ENCODE measurements at places on chromosomes 7 and 10.

DNA sequence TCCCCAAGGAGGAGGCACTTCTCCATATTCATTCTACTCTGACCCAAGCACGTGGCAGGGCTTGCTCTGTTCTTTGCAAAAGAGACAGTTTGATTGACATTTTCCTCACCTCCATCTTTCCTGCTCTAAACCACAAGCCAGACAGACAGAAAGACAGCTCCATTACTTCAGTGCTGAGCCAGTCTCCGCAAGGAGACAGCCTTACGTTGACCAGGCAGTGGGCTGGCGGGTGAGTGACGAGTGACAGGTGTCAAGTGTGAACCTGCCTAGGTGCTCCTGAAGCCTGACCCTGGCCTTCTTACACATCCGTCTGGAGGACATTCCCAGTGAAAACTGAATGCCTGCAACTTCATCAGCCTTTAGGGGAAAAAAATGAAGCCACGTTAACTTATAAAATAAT lies 314.6 kb downstream of the TNS3 start:
- peak; percentile 56 for DNase-seq

DNA sequence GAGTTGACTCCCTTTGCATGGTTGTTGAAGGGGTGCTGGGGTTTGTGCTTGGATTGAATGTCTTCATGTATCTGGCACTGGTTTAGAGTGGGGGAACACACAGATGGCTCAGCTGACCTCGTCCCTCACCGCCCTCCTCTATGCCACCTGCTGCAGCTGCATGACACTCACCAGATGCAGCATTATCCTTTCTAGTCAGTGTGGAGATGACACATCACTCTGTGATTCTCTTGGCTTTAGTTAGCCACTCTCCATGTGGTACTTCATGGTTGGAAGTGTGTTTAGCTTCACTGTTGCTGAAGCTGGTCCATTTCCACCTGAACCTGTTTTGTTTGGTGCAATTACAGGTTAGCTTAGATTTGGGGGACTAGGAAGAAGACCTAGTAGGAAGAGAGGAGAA lies 56.3 kb upstream of the BMPER start:
- DNase-seq: no peak

- no peak for DNase-seq
These were observed 67.3 kb upstream of the NPY start for GRCh38 chr7:24216576-24217125.

GRCh38 chr7:91398341-91398740 lies 134.1 kb downstream of the FZD1 start:
- DNase-seq: no peak

DNA sequence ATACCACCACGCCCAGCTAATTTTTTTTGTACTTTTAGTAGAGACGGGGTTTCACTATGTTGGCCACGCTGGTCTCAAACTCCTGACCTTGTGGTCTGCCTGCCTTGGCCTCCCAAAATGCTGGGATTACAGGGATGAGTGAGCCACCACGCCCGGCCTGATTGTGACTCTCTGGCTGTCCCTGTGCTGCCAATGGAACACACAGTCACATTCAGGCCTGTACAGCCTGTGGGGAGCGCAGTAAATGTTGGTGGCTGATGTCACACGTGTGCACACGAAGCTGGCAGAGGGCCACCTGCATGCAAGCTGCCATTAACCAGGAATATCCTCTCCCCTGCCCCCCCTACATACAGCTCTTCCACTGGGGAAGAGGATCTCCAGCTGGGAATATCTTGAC lies 22.1 kb downstream of the POLL start:
- DNase-seq: no peak

DNA sequence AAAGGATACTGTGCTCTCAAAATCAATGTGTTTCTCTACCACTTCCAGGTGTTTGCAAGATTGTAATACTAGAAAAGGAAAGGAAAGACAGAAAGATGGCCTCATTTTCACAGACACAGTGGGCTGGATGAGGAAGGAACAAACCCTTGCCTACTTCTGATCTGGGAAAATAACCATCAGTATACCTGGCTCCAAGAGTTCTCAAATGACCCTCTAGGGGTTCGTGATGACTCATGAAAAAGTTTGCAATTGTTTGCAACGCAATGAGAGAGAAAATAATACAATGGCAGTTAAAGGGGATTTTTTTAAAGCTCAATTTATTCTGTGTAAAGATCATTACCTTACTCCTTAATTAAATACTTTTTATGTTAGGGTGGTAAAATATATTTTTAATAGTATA lies 197.6 kb upstream of the INHBA start:
- DNase-seq: no peak

- DNase-seq: no peak
These were observed 4.5 kb downstream of the LLCFC1 start for GRCh38 chr7:142943706-142944268.

DNA sequence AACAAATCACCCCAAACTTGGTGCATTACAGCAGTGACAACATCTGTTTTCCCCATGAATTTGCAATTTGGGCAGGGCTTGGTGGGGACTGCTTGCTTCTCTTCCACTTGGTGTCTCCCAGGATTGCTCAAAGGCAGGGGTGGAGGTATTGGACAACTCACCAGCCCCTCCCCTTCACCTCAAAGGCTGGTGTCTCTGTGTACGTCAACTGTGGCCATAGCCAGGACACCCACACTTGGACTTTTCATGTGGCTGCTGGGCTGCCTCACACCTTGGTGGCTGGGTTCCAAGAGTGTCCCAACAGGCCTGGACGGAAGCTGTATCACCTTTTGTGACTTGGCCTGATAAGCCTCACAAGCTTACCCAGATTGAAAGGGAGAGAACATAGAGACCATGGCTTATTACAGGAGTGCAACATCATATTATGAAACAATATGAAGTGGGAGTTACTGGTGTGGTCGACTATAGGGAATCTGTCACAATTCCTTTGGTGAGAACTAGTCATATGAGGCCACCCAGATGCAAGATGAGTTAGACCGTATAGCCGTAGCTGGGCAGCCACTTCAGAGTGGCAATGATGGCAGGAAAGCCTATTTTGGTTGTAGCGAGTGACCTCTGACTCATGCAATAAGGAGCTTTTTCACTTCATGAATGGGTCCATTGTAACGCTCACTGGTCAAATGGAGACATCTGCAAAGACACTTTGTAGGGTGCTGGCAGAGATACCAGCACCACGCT lies 187.6 kb upstream of the ITGB1 start:
- DNase-seq: no peak

- no peak for DNase-seq
These were observed 114.3 kb downstream of the SLIT1 start for GRCh38 chr10:97071496-97071895.

- no peak for DNase-seq
These were observed 176.8 kb downstream of the PDE1C start for GRCh38 chr7:31893365-31893764.

DNA sequence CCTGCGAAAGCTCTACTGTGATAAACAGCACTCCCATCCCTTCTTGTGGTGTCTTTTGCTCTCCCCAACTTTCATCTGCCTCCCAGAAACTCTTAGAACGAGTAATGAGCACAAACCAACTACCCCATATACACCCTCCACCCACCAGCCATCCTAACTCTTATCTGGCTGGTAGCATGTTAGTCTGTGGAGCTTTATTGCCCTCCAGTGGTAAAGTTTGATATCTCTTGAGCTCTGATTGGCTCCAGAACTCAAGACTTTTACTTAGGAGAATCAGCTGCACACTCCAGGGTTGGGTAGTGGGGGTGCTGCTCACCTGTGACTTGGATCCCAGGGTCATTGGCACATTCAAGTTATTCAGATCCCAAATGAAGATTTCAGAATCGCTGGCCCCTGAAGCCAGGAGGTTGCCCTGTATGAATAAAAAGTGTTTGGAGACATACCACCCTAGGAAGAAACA lies 10.9 kb downstream of the SEC31B start:
- DNase-seq: no peak

- no peak for DNase-seq
These were observed 13.1 kb upstream of the SGMS1 start for GRCh38 chr10:50636618-50637579.

- DNase-seq: no peak
These were observed 7.1 kb downstream of the AHR start for GRCh38 chr7:17305387-17306171.

- peak; percentile 51 for DNase-seq
These were observed 19.5 kb downstream of the HSPA12A start for GRCh38 chr10:116722736-116723427.

GRCh38 chr7:154424350-154424749 lies 372.2 kb downstream of the DPP6 start:
- no peak for DNase-seq

- DNase-seq: peak; percentile 52
These were observed 98.7 kb upstream of the NPTX2 start for GRCh38 chr7:98518159-98518947.

- no peak for DNase-seq
These were observed 45.1 kb downstream of the ADD3 start for GRCh38 chr10:110052916-110053315.

DNA sequence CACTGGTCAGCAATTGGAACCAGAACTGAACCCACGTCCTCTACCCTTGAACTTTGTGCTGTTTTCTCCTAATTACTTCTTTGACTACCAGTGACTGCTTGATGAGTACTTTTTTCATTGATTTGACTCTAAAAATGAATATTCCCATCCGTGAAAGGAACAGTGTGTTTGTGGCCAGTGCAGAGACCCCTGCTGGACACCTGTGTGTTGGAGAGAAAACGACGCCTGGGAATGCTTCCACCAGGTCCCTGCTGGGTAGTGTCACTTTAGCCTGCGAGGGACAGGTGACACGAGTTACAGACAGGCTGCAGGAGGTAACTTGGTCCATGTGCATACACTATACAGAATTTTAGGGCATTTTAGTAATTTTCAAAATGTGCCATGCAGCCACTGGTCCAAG lies 6.8 kb upstream of the GJD4 start:
- no peak for DNase-seq

GRCh38 chr10:99344715-99345114 lies 15.6 kb downstream of the CNNM1 start:
- no peak for DNase-seq

DNA sequence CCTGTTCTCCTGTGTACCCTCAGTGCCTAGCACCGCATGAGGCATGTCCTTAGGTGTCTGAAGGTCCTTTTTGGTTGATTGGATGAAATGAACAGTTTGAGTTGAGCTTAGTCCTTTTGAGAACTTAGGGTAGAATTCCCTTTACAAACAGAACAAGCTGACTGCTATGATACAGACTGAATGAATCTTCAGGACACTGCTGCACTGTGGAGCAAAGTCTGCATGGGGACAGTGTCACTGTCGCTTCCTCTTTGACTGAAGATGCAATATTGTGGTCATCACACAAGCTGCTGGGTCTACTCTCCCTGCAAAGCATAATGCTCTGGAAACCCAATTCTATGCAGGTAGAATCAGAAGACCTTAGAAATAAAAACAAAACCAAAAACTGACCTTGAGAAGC lies 8.6 kb upstream of the PLAU start:
- DNase-seq: no peak

DNA sequence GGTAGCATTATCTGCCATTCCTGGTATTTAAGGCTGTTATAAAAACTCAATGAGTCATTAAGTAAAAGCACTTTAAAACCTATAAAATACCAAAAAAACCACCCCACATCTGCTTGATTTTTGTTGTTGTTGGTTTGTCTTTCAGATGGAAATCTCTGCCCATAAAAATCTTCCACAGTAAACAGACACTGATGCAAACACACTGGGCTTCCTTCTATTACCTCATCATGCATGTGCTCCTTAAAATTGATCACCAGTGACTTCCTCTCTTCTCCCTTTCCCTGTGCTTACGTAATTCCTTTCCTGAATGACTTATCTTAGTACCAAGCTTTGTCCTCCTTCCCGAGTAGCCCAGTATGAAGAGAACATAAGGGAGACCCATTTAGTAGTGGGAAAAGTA lies 167.2 kb downstream of the EVX1 start:
- DNase-seq: no peak

- DNase-seq: no peak
These were observed 52.2 kb downstream of the UNC5B start for GRCh38 chr10:71264345-71265200.

GRCh38 chr10:62769574-62770242 lies 34.8 kb upstream of the ADO start:
- DNase-seq: no peak

DNA sequence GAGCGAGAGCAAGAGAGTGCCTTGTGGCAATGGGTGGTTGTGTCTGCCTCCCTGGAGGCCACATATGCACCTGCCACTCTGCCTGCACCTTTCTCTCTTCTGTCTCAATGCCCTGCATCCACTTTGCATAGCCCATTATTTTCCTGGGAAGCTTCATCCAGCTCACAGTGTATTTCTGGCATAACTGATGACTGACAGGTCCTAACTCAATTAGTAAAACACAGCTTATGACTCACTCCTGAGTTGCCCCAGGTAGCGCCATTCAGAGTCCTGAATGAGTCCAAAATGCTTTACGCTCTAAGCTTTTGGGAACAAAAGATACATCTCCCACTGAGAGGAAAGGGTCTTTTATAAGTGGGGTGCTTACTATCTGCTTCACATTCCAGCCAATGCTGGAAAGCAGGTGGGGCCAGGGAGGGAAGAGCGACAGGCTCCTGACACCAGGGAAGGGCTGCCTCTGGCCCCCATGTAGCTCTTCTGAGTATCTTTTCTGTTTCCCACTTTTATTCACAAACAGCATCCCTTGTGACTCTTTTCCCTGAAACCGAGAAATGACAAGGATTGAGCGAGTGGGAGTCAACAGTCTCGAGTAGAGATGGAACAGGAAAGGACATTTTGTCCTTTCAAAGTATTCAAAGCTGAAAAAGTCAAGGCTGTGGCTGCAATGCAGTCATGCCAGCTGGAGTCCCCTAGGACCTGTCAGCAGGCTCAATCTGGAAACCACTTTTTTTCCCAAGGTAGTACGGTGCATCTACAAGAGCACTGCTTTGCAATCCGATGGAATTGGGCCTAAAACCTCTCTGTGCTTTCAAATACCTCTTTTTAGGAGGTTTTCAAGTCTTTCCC lies 479.3 kb upstream of the PODXL start:
- DNase-seq: no peak

- no peak for DNase-seq
These were observed 139.0 kb upstream of the GPR26 start for GRCh38 chr10:123527151-123527550.

- no peak for DNase-seq
These were observed 270.8 kb downstream of the BBS9 start for GRCh38 chr7:33400214-33400538.

GRCh38 chr7:116777651-116778281 lies 84.6 kb upstream of the CAPZA2 start:
- no peak for DNase-seq

DNA sequence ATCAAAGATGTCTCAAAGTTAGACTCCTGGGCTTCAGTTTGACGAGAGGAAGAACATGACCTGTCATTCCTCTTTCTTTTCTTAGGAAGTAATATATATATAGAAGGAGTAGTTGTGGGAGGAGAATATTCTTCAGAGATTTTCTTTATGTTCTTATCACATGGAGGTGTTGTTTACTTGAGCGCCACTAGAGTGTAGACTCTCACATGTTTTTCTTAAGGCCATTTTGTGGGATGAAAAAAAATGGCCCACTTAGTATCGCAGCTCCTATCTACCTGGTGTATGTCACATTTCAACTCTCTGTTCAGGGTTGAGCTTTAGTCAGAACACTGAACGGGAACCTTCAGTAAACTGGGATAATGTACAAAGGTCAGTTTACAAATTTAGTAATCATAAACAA lies 645.2 kb downstream of the PHTF2 start:
- DNase-seq: no peak

- no peak for DNase-seq
These were observed 7.3 kb downstream of the ELMO1 start for GRCh38 chr7:37441386-37441760.
